Motor neuron (in vitro differentiated cells): ENCODE measurements at places on chromosomes 7 and 10. TPM values are rescaled to one million over a fixed set of nuclear protein-coding genes. Genes with fewer than 3 reads are reported as not detected.

TWIST1 gene
- 0.38 and 0.71 TPM in 2 replicates for total RNA-seq

CPN1 gene
- total RNA-seq, result 0.34 and 0.87 TPM in 2 replicates

SEMA3C gene
- 40.4 and 40.6 TPM in 2 replicates for total RNA-seq

TMEM72 gene
- total RNA-seq, result 0.26 and 0.52 TPM in 2 replicates

TSPAN33 gene
- total RNA-seq, result 20.1 and 21.5 TPM in 2 replicates

ADRB1 gene
- 0.08 and 0.09 TPM in 2 replicates for total RNA-seq

SFMBT2 gene
- 11.2 and 12.7 TPM in 2 replicates for total RNA-seq

UROS gene
- total RNA-seq, result 57.1 and 59.6 TPM in 2 replicates

ZNF775 gene
- total RNA-seq, result 9.1 and 12.5 TPM in 2 replicates

PNLIPRP2 gene
- total RNA-seq, result not detected in 2 replicates

WEE2 gene
- 0.31 TPM in 1 of 2 replicates, not detected in the other for total RNA-seq

LIPJ gene
- total RNA-seq, result 0.05 and 0.25 TPM in 2 replicates

PIK3CG gene
- 0.06 TPM in 1 of 2 replicates, not detected in the other for total RNA-seq

PRLHR gene
- total RNA-seq, result 0.15 and 0.16 TPM in 2 replicates

DGKB gene
- total RNA-seq, result 12.7 and 13.6 TPM in 2 replicates

SNCG gene
- 700 and 703 TPM in 2 replicates for total RNA-seq

RTKN2 gene
- total RNA-seq, result 12.4 and 12.6 TPM in 2 replicates

FOXP2 gene
- 10.3 and 10.5 TPM in 2 replicates for total RNA-seq

ANKRD30A gene
- total RNA-seq, result not detected in 2 replicates

TMEM139 gene
- total RNA-seq, result 1.1 and 1.3 TPM in 2 replicates

MRC1 gene
- 0.08 and 0.09 TPM in 2 replicates for total RNA-seq

NME8 gene
- 0.30 and 0.78 TPM in 2 replicates for total RNA-seq

GPNMB gene
- total RNA-seq, result 426 and 459 TPM in 2 replicates

AS3MT gene
- 0.41 and 0.59 TPM in 2 replicates for total RNA-seq

GFRA1 gene
- total RNA-seq, result 54.9 and 59.2 TPM in 2 replicates

AOC1 gene
- total RNA-seq, result 0.09 and 0.16 TPM in 2 replicates

GUSB gene
- 10.4 and 11.4 TPM in 2 replicates for total RNA-seq

SYT15B gene
- total RNA-seq, result 0.18 and 1.2 TPM in 2 replicates

FAM20C gene
- 20.1 and 20.5 TPM in 2 replicates for total RNA-seq

POU6F2 gene
- total RNA-seq, result 10.3 and 10.7 TPM in 2 replicates

SPDYE8 gene
- total RNA-seq, result 0.27 and 0.63 TPM in 2 replicates

CARD11 gene
- total RNA-seq, result 0.24 and 0.34 TPM in 2 replicates
